ENCODE measurements at places on chromosomes 12 and 14.

GRCh38 chr14:73460691-73461127, 2.4 kb upstream of the NUMB start:
- DNase-seq = no peak

GRCh38 chr12:68891141-68891540, 41.8 kb downstream of the CPM start:
- DNase-seq = no peak

DNA sequence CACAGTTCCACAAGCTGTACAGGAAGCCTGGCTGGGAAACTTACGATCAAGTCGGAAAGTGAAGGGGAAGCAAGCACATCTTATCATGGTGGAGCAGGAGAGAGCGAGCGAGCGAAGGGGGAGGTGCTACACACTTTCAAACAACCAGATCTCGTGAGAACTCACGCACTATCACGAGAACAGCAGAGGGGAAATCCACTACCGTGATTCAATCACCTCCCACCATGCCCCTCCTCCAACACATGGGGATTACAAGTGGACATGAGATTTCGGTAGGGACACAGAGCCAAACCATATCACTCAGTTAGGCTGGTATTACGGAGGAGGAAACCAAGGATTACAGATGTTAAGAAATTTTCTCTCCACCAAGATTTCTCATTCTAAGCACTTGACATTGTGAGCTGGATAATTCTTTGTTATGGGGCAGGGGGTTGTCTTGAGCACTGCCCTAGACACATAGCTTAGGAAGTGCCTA, 262.0 kb upstream of the G2E3 start:
- no peak for DNase-seq

DNA sequence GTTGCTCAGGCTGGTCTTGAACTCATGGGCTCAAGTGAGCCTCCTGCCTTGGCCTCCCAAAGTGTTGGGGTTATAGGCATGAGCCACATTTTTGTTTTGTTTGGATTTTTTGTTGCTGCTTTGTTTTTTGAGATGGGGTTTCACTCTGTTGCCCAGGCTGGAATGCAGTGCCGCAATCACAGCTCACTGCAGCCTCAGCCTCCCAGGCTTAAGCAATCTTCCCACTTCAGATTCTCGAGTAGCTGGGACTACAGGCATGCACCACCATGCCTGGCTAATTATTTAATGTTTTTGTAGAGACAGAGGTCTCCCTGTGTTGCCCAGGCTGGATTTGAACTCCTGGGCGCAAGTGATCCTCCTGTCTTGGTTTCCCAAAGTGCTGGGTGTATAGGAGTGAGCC, 5.7 kb upstream of the PLEK2 start:
- DNase-seq = no peak

GRCh38 chr12:113512568-113512967, 40.9 kb upstream of the LHX5 start:
- no peak for DNase-seq

GRCh38 chr14:92863286-92864080, 59.5 kb upstream of the CHGA start:
- DNase-seq = no peak

DNA sequence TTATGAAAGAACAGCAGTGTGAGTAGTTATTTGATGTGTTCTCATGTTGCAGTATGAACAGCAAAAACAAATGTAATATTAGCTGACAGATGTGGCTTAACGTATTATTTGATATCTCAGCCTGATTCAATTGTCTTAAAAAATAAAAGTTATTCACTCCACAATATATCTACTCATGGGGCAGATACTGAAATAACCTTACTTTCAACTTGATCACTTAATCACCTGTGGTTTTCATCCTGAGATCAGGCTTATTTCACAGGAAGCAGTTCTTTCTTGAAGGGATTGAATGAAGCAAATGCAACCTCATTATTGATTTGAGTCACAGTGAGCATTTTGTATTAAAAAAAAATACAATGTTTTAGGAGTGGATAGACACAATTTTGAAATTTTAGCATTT, 90.3 kb downstream of the AKAP6 start:
- no peak for DNase-seq

GRCh38 chr12:32568228-32568627, 110.9 kb upstream of the DNM1L start:
- no peak for DNase-seq

- no peak for DNase-seq
Observed at GRCh38 chr12:106917503-106917902, 38.2 kb upstream of the TMEM263 start.

GRCh38 chr14:24613747-24614146, 4.3 kb upstream of the GZMH start:
- DNase-seq = no peak

GRCh38 chr12:116184763-116185162, 92.7 kb downstream of the MED13L start:
- DNase-seq = no peak

- no peak for DNase-seq
Observed at GRCh38 chr12:6779708-6780432, 7.5 kb downstream of the LAG3 start.

DNA sequence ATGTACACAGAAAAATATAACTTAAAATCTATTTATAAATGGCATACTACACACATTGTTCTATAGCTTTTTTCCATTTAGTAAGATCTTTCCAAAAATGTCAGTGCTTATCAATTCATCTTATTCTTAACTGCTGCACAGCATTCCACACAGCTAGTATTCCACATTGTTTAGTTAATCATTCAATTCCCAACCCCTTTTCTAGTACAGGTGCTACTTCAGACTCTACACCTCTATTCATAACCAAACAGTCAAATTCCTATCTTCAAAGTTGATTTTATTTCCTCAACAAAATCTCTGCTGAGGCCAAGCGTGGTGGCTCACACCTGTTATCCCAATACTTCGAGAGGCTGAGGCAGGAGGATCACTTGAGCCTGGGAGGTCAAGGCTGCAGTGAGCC, 12.3 kb upstream of the NEK9 start:
- DNase-seq = no peak

GRCh38 chr14:68730811-68731425, 61.9 kb downstream of the ZFP36L1 start:
- DNase-seq = no peak

GRCh38 chr14:103374121-103374520, 11.1 kb upstream of the MARK3 start:
- no peak for DNase-seq

DNA sequence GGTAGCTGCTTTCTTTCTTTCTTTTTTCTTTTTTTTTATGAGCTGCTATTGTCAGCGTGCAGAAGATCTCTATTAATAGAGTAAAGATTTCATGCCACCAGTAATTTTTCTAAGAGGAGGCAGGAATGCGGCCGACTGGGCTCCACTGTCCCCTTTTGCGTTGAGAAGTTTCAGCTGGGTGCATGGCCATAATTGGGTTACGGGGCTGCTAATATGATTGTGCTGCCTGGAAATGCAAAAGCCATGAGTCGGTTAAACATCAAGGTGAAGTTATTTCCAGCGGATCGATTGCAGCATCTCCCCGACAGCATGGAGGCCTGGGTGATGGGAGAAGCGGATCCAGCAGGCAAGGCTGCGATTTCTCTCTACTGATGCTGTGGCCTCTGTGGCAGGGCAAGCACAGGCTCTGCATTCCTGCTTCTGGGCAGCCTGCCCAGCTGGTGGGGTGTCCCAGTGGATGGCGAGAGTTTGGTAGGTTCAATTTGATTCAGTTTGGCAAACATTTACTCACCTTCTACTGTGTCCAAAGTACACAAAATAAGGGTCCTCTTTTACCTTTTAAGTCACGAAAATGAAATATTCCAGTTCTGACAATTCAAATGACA, 54.4 kb upstream of the PRMT8 start:
- no peak for DNase-seq

- no peak for DNase-seq
Observed at GRCh38 chr12:2287589-2287988, 234.8 kb downstream of the CACNA1C start.

- no peak for DNase-seq
Observed at GRCh38 chr12:111991946-111992345, 21.0 kb downstream of the TMEM116 start.

DNA sequence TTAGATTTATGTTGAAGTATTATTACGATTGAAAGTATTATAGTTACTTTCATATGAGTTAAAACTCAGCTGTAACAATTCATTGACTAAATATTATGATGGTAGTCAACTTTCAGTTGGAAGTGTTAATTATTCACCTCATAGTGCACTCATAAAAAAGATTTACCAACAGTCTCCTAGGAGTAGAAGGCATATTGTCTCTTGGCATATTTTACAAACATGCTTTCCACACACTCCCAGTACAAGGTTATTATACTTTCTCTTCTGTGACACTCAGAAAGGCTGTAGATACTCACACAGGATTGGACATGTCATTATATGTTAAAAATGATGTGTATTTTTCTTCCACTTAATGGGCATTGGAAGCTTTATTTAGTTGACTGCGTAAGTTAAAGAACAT, 147.1 kb downstream of the NPAS3 start:
- DNase-seq = no peak

DNA sequence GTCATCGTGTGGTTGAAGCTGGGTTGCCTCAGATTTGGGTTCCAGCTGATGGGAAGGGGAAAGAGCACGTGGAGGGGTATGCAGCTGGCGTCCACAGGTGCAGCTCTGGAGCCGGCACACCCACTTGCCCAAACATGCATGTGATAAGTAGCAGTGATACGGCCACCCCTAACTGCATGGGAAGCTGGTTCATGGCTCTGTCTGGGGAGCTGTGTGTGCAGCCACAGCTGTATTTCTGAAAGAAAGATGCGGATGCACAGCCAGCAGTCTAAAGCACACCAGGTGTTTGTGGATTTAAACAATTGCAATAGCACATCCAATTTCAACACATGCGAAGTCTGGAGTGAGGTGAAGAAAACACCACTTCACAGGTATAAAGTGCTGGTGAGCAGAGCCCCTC, 181.4 kb downstream of the EFCAB11 start:
- DNase-seq = no peak

GRCh38 chr12:6873094-6874014, at the start of gene SPSB2:
Gene SPSB2, minus strand, starts transcription at chr12:6873303. Its CDS starts 402 bp downstream, at chr12:6872901.
- DNase-seq = peak; percentile 99

DNA sequence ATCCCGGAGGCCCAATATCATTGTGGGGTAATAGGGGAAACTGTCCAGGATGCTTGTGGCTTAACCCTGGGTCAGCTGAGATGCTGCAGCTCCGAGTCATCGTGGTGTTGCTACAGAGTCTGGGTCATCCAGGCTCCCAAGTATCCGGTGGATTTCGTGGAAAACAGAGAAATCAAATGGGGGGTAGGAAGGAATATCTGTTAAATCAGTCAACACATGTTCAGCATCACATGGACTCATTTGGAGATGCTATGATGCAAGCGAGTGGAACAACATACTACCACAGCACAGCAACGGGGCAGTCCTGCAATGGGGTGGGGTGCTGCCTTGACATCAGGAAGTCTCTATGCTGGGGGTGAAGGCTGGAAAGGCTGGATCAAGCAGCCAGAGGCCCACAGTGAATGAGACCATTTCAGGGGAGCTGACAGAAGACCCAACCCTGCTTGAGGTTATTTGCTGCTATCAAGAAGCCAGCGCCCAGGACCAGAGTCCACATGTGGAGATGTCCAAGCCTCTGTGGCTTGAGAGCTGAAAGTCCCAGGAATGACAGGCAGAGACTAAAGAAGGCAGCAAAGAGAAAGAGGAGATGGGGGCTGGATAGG, 22.9 kb downstream of the VDR start:
- no peak for DNase-seq

DNA sequence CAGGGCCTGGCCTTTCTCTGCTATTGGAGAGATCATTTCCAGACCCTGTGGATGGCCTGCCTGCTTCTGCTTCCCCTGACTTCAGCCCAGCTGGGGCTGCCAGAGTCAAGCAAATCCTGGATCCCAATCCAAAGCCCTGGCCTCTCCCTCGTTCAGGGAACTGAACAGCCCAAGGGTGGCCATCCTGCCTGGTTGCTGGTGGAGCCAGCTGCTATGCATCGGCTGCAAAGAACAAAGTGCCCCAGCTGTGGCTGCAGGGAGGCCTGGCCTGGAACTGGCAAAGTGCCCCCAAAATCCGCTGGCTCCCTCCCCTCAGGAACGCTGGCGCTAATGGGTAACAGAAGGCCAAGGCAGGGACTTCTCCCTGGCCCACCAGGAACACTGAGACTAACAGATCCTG, 56.4 kb downstream of the LRRC74A start:
- no peak for DNase-seq

GRCh38 chr14:56063131-56063530, 55.1 kb upstream of the PELI2 start:
- DNase-seq = no peak

- no peak for DNase-seq
Observed at GRCh38 chr12:103656291-103656690, 69.2 kb downstream of the STAB2 start.

GRCh38 chr12:93091886-93092648, 163.0 kb upstream of the EEA1 start:
- DNase-seq = no peak

DNA sequence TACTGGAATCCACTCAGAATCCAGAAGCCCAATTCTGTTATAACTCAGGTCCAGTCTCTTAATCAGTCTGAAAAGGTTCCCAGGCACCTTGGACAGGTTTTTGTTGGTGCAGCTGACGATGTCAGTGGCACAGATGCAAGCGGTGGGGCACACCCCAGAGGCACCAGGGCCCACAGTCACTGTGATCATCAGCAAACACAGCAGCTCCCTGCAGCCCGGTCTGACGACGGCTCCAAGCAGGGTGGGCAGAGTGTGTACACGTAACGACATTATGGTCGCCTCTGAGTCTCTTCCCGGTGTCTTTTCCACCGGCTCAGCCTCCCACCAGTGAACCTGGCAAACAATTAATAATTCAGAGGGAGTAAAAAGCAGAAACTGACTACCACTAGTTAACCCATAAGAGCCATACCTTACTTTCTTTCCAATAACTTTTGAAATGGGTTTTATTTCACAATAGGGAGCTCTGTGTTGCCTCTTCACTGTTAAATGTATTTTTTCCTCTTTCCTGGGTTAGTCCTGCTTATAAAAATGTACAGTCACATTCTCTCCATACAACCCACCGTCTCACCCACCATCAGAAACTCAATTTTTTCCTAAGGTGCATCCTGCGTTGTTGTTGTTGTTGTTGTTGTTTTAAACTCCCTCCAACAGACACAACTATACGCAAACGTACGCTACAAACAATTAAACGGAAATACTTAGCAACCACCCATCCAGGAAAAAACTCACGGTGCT, 521 bp upstream of the PCED1B start:
- DNase-seq = no peak

DNA sequence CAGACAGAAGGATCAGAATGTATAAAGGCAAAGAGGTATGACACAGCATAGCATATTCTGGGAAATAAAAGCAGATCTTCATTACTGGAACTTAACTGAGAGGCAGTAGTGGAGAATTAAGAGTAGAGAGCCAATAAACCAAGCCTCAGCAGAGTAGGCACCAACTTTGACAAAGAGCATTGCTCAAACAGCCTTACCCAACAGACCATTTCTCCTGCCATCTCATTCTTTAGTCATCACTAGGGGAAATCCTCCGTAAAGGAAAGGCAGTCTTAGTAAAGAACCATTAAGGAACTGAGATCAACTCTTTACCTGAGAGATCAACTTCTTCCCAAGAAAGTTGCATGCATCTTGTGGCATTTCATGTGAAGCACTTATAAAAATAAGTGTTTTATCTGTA, 36.6 kb downstream of the SENP1 start:
- DNase-seq = no peak

All from activated T-helper 2 cell treated with anti-CD3 and anti-CD28 coated beads, Interferon-gamma antibody, Interleukin-2, Interleukin-4, amounts not matched to agents 10 μg/mL and 5 μg/mL and 100 μg/mL, durations not matched to agents 14 hours and 24 hours and 36 hours (primary cell).